ENCODE measurements at places on chromosomes 6 and 20. TPM values are rescaled to one million over a fixed set of nuclear protein-coding genes. Genes with fewer than 3 reads are reported as not detected.

IMPG1 gene
- polyA plus RNA-seq, result 2.4 TPM

- DNase-seq, result no peak
These were observed 414.3 kb downstream of the TFAP2A start for GRCh38 chr6:10000551-10000950.

DNA sequence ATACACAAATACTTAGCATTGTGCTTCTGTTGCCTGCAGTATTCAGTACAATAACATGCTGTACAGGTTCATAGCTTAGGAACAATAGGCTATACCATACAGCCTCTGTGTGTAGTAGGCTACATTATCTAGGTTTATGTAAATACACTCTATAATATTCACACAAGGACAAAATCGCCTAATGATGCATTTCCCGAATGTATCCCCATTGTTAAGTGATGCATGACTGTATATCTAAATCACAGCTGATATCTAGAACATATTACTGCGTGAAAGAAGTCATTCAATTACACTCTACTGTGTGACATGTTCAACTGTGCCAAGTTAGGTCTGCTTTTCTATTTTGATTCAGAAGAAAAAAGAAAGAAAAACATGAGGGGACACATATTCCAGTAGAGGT is 633.5 kb downstream of the RFPL4B start:
- no peak for DNase-seq

- no peak for DNase-seq
These were observed 402.5 kb downstream of the PLCB1 start for GRCh38 chr20:8534368-8535160.

- no peak for DNase-seq
These were observed 137.9 kb upstream of the RNF24 start for GRCh38 chr20:4153251-4153650.

DNA sequence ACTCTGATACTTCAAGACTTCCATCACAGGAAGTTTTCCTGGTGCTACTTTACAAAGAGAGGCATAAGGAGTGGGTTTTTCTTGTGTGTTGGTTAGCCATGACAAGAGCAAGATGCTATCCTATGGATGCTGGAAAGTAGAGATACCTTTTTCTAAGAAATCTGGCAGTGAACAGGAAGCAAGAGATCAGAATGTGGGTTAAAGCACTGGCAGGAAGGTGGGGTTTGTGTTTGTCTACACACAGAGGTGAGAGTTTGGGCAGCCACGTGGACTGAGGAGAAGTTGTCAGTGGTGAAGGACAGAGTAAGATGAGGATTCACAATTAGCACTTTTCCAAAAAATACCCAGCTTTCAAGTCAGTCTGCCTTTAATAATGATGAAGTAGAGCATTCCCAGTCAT is 17.9 kb downstream of the SLC2A12 start:
- no peak for DNase-seq

Data from renal cortex interstitium (tissue), 15 donors.